ENCODE measurements at places on chromosomes 1 and 21.

GRCh38 chr1:116457946-116458604 lies 85.0 kb downstream of the ATP1A1 start:
- no peak overlapping the region for H3K4me3 ChIP-seq
- no peak overlapping the region for H3K27ac ChIP-seq
- no peak for DNase-seq
- H3K4me1 ChIP-seq: no peaks in the 10 kb centered on the region
- no peaks in the 10 kb centered on the region for H3K36me3 ChIP-seq

DNA sequence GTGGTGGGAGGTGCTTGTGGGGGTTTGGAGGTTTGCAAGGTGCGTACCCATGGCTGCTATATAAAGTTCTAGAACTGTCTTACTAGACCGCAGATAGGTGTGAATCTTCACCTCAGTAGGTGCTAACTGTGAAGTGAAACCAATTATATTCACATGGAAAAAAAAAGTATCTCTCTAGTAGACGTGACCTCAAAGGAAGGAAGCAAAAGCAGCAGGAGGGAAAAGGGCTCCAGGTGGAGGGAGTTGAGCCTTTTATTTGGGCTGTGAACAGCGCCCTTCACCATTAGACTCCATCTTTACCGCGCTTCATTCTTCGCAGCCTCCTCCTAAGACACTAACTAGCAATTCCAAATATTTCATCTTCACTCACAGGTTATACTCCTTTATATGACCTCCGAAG lies 129.8 kb downstream of the TBX19 start:
- no peak overlapping the region for H3K4me3 ChIP-seq
- H3K27me3 ChIP-seq: no peaks in the 10 kb centered on the region
- no peaks in the 10 kb centered on the region for H3K36me3 ChIP-seq
- H3K4me1 ChIP-seq: peaks cover 46% of the 10 kb centered on the region

- peak; percentile 90 for DNase-seq
- H3K4me3 ChIP-seq: peak within 1 kb of the TSS; percentile 98
- H3K36me3 ChIP-seq: peaks cover 30% of the 10 kb centered on the region
- peaks cover 42% of the 10 kb centered on the region for H3K4me1 ChIP-seq
- peak within 1 kb of the TSS; percentile 96 for H3K27ac ChIP-seq
These were observed at the start of gene ZZZ3 for GRCh38 chr1:77682460-77683159. Gene ZZZ3, minus strand, starts transcription at chr1:77682658. Its CDS starts 49,304 bp downstream, at chr1:77633354.

- no peak for DNase-seq
- no peak overlapping the region for H3K4me3 ChIP-seq
- no peaks in the 10 kb centered on the region for H3K27me3 ChIP-seq
- H3K36me3 ChIP-seq: peaks cover 12% of the 10 kb centered on the region
- no peak overlapping the region for H3K27ac ChIP-seq
- peaks cover 19% of the 10 kb centered on the region for H3K4me1 ChIP-seq
These were observed 3.7 kb upstream of the PHACTR4 start for GRCh38 chr1:28365864-28366263.

DNA sequence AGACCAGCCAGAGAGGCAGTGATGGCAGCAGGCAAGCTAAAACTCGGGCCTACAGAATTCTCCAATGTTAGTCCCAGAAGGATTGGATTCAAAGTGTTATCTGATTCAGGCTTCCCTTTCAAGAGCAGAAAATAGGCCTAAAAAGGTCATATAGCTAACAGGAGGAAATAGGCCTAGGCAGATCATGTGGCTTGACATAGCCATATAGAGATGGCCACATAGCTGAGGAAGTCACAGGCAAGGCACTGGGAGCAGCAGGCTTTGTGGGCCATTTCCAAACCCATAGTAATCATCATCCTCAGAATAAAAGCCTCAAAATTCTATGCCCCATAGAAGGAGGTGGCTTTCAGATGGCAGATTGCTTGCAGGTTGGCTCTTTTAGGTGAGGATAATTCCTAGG lies 29.0 kb upstream of the LMO4 start:
- H3K27ac ChIP-seq: no peak overlapping the region
- H3K27me3 ChIP-seq: peaks cover 6% of the 10 kb centered on the region
- H3K4me3 ChIP-seq: no peak overlapping the region
- H3K4me1 ChIP-seq: no peaks in the 10 kb centered on the region
- no peak for DNase-seq

GRCh38 chr1:218785928-218786327 lies 387.8 kb upstream of the LYPLAL1 start:
- H3K4me1 ChIP-seq: no peaks in the 10 kb centered on the region
- no peak overlapping the region for H3K4me3 ChIP-seq
- H3K27me3 ChIP-seq: no peaks in the 10 kb centered on the region
- no peak overlapping the region for H3K27ac ChIP-seq

GRCh38 chr1:180617774-180618395 lies 13.9 kb upstream of the XPR1 start:
- H3K4me1 ChIP-seq: peaks cover 3% of the 10 kb centered on the region
- no peaks in the 10 kb centered on the region for H3K36me3 ChIP-seq
- no peaks in the 10 kb centered on the region for H3K27me3 ChIP-seq
- no peak for DNase-seq

DNA sequence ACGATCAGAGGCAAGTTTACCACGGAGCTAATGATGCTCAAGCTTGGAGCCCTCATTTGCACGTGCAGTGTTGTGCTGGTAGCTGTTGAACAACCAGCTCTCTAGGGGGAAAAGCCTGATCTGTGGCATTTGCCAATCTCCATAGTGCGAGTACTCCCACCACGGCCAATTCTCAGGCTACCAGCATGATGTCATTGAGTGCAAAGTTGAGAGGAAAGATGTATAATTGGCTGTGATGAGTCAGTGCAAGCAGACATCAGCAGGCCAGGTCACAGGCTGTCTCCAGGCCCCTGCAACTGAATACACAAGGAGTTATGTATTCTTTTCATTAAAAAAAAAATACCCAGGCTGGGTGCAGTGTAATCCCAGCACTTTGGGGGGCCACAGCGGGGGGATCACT lies 233.1 kb upstream of the VAMP3 start:
- no peak overlapping the region for H3K4me3 ChIP-seq
- no peaks in the 10 kb centered on the region for H3K36me3 ChIP-seq
- no peak for DNase-seq

DNA sequence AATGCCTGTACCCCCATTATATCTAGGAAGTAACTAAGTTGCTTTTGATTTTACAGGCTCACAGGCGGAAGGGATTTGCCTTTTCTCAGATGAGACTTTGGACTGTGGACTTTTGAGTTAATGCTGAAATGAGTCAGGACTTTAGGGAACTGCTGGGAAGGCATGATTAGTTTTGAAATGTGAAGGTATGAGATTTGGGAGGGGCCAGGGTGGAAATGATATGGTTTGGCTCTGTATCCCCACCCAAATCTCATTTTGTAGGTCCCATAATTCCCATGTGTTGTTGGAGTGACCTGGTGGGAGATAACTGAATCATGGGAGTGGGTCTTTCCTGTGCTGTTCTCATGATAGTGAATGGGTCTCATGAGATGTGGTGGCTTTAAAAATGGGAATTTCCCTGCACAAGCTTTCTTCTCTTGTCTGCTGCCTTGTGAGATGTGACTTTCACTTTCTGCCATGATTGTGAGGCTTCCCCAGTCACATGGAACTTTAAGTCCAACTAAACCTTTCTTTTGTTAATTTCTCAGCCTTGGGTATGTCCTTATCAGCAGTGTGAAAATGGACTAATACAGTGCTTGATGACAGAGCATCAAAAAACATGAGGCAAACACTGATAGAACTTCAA lies 1119.5 kb downstream of the PLA2G4A start:
- no peak for DNase-seq
- H3K36me3 ChIP-seq: no peaks in the 10 kb centered on the region
- no peak overlapping the region for H3K27ac ChIP-seq
- H3K4me3 ChIP-seq: no peak overlapping the region

GRCh38 chr1:96253246-96254035 lies 468.1 kb upstream of the PTBP2 start:
- H3K4me3 ChIP-seq: no peak overlapping the region
- DNase-seq: no peak
- H3K27me3 ChIP-seq: no peaks in the 10 kb centered on the region
- no peaks in the 10 kb centered on the region for H3K4me1 ChIP-seq
- no peaks in the 10 kb centered on the region for H3K36me3 ChIP-seq

DNA sequence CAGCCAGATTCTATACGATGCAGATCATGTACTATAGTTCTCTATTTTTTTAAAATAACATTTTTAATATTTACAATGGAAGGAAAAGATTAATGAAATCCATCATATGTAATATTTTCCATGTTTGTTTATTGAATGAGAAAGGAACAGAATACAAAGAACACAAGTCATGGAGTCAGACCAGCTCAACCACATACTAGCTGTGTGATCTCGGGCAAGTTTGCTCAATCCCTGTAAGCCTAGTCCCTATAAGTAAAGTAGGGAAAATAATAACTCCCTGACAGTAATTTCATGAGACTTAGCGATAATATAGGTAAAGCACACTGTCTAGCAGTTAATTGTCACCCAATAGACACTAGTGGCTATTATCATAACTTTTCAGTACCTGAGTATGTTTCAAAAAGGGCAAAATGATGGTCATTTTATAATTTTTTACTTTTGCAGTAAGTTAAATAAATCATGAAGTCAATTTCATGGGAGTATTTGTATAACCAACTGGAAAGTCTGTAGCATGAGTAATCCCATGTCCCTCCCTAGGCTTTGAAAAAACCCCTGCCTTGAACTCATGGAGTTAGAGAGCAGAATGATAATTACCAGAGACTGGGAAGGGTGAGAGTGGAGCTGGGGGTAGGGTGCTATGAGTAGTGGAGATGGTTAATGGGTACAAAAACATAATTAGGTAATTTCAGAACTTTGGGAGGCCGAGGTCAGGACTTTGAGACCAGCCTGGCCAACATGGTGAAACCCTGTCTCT lies 37.0 kb upstream of the EPS15 start:
- no peak for DNase-seq
- no peak overlapping the region for H3K4me3 ChIP-seq
- no peak overlapping the region for H3K27ac ChIP-seq
- no peaks in the 10 kb centered on the region for H3K36me3 ChIP-seq

DNA sequence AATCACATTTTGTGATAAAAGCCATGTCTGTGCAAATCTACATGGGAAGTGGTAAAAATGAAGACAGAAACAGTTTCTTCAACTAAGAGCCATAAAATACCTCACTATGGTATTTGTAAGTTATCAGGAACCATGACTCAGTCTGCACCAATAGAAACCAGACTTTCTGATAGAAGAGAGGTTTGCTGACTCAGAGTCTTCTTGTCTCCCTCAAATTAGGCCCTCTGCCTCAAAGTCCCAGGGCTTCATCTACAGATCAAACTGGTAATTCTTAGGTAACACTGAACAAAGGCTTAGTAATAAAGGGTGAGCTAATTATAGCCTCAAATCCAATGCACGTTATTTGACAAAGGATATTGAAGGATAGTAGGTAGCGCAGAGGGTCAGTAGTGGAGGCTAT lies 30.9 kb upstream of the SSX2IP start:
- peaks cover 26% of the 10 kb centered on the region for H3K4me1 ChIP-seq
- H3K27me3 ChIP-seq: peaks cover 4% of the 10 kb centered on the region
- H3K4me3 ChIP-seq: no peak overlapping the region
- no peak for DNase-seq

- H3K27ac ChIP-seq: no peak overlapping the region
- H3K27me3 ChIP-seq: peaks cover 5% of the 10 kb centered on the region
- peaks cover 12% of the 10 kb centered on the region for H3K4me1 ChIP-seq
- no peak overlapping the region for H3K4me3 ChIP-seq
These were observed 202.3 kb downstream of the KIF26B start for GRCh38 chr1:245356891-245357585.

DNA sequence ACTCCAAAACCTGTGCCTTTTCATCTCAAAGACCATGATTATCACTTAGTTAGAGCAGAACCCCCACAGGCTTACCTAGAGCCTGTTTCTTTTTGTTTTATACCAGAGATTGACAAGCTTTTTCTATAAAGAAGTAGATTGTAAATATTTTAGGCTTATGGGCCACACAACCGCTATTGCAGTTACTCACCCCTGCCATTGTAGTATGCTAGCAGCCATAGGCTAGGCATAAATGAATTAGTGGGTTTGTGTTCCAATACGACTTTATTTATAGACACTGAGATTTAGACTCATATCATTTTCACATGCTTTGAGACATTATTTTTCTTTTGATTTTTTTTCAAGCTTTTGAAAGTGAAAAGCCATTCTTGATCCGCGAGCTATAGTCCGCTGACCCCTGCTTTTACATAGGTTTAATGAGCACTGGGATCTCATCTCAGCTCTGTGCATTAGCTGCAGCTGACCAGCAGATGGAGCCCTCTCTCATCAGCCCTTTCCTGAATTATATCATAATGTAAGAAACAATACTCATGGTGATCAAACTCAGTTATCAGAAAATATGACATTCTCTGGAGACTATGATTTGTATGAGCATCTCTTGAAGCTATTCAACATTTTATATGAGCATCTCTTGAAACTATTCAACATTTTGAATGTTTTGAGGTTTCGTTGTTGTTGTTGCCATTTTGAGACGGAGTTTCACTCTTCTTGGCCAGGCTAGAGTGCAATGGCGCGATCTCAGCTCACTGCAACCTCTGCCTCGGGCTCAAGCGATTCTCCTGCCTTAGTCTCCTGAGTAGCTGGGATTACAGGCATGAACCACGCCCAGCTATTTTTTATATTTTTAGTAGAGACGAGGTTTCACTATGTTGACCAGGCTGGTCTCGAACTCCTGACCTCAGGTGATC lies 111.9 kb upstream of the L1TD1 start:
- H3K4me3 ChIP-seq: no peak overlapping the region
- no peak overlapping the region for H3K27ac ChIP-seq
- no peaks in the 10 kb centered on the region for H3K27me3 ChIP-seq
- peaks cover 27% of the 10 kb centered on the region for H3K36me3 ChIP-seq

- H3K27ac ChIP-seq: no peak overlapping the region
- no peak for DNase-seq
- peaks cover 59% of the 10 kb centered on the region for H3K27me3 ChIP-seq
These were observed 14.3 kb downstream of the ACKR1 start for GRCh38 chr1:159218649-159219636.

- H3K36me3 ChIP-seq: no peaks in the 10 kb centered on the region
- H3K27me3 ChIP-seq: peaks cover 7% of the 10 kb centered on the region
- H3K4me3 ChIP-seq: peak overlapping the region; percentile 73
These were observed 36.3 kb upstream of the PCBP3 start for GRCh38 chr21:45607021-45607908.

- H3K36me3 ChIP-seq: no peaks in the 10 kb centered on the region
- H3K4me1 ChIP-seq: no peaks in the 10 kb centered on the region
- H3K27ac ChIP-seq: no peak overlapping the region
- H3K4me3 ChIP-seq: no peak overlapping the region
- DNase-seq: no peak
- H3K27me3 ChIP-seq: peaks cover 25% of the 10 kb centered on the region
These were observed 19.7 kb downstream of the TNNT2 start for GRCh38 chr1:201357636-201358348.

- H3K27ac ChIP-seq: no peak overlapping the region
- peaks cover 20% of the 10 kb centered on the region for H3K4me1 ChIP-seq
- no peak for DNase-seq
- H3K36me3 ChIP-seq: no peaks in the 10 kb centered on the region
- H3K4me3 ChIP-seq: no peak overlapping the region
- no peaks in the 10 kb centered on the region for H3K27me3 ChIP-seq
These were observed 10.4 kb downstream of the FGR start for GRCh38 chr1:27624467-27625178.

GRCh38 chr1:218804014-218804785 lies 369.5 kb upstream of the LYPLAL1 start:
- DNase-seq: no peak
- H3K27me3 ChIP-seq: no peaks in the 10 kb centered on the region
- no peak overlapping the region for H3K4me3 ChIP-seq
- H3K27ac ChIP-seq: no peak overlapping the region
